ACHN (cell line): ENCODE measurements at places on chromosomes 12 and 14.

GRCh38 chr12:52079576-52080402 is at the start of gene SMIM41:
SMIM41 (plus strand) TSS chr12:52079704; CDS start chr12:52079780, 76 bp downstream.
- DNase-seq = no peak

GRCh38 chr12:131738196-131738595 is 27.3 kb downstream of the SFSWAP start:
- no peak for DNase-seq

DNA sequence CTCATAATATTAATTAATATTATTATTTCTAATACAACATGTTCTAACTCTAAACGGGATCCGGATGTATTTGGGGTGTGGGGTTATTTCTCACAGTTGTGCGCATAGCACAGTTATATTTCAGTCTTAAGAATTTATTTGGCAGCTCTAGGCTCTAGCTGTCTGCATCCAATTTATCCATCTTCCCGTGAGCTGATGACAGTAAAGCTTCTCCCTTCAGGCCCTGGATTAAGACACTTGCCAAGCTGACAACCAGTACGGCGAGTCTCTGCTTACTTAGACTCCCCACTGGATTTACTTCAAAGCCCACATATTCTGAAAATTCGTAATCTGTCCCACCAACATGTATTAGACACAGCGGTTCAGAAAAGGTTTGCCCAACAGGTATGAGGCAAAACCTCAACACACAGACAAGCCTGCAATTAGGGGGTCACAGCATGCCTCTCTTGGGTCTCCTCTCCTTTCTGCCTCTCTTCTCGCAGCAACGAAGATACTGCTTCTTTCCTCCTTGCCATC is 232.9 kb upstream of the TMTC1 start:
- no peak for DNase-seq

GRCh38 chr14:94111276-94112095 is 950 bp downstream of the IFI27 start:
- DNase-seq = no peak

GRCh38 chr12:104219908-104220404 is 4.4 kb downstream of the TXNRD1 start:
- peak; percentile 100 for DNase-seq

DNA sequence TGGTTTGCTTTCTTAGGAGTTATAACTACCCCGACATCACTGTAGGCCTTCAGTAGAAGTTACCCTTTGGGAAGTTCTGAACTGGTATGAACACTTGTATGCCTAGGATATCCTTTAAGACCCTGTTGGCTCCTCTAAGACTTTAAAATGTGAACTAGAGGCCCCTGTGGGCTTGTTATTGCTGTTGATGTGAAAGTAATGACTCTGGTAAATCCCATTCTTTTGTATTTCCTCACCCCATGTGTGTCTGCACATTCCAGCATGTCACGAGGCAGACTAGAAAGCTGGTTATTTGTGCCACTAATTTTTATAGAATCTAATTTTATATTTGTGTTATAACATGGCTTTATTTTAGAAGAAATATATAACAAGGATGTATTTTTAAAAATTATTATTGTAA is 48.9 kb downstream of the SERPINA10 start:
- no peak for DNase-seq

- DNase-seq = no peak
Measured at GRCh38 chr12:78599366-78599765, 265.2 kb upstream of the SYT1 start.
